Right hindlimb (tissue), 1 donor: ENCODE measurements at places on chromosomes 1 and 21.

DNA sequence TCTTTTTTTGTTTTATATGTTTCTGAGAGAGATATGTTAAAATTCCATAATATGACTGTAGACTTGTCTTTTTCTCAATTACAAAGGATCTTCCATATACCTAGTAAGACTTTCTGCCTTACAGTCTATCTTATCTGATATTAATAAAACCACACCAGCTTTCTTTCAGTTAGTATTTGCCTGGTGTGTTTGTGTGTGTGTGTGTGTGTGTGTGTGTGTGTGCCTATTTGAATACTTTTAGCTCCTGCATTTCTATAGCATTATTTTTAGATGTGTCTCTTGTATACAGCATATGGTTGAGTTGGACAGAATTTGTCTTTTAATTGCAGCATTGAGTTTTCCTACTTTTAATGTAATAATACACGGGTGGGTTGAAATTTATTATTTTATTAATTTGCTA lies 27.5 kb downstream of the ST6GALNAC3 start:
- no peak for DNase-seq

DNA sequence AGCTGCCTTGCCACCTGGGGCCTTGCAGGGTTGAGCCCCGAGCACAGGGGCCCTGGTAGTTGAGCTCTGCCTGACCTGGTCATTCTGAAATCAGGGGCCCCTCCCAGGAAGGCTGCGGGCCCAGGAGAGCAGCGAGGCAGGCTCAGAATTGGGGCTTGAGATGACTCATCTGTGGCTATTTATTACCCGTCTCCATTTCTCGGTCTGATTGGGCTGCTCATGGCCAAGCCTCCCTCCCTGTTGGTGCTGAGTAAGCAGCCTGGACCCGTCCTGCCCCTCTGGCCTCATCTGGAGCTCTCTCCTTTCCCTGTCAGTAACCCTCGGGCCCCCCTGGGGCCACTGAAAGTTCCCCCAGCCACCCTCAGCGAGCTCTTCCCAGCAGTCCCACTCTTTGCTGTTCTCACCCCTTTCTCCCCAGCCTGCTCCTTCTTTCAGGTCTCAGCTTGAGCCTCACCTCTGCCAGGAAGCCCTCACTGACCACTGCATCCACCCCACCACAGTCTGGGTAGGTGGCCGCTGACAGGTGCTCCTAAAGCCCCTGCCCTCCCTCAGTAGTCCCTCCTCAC lies 11.0 kb upstream of the TNFRSF8 start:
- DNase-seq, result peak; percentile 62

GRCh38 chr1:33791251-33791650 lies 72.6 kb upstream of the HMGB4 start:
- DNase-seq, result no peak

DNA sequence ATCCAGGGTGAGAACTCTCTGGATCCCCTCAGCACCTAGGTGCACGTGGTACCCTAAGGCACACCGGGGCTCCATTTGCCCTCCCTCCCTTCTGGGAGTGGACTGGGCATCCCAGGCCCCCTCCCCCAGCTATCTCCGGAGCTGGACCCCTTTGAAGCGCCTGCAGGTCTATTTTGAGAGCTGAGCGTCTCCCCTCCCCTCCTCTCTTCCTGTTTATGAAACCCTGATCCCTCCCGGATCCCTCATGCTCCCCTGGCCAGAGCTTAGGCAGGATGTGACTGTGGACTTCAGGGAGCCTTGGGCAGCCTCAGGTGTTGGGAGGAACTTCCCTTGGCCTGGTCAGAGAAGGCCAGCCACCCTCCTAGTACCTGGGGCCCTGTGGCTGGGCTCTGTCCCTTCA lies 10.2 kb downstream of the RPS6KA1 start:
- DNase-seq, result no peak

DNA sequence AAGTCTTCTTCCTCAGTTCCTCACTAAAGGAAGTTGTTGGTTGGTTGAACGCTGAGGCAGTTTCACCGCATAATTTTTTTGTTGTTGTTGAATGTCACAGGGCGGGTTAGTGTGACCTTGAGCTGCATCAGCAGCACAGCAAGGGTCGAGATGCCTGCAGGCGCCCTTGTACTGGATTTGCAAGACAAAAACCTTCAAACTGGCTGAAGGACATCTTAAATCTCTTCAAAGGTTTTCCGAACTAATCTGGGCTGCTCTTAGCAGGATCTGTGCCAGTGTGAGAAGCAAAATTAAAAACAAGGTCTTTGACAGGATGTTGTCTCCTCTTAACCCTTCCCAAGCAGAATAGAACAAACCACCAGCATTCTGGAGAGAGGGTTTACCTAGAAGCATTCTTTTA lies 59.4 kb downstream of the NRIP1 start:
- no peak for DNase-seq

- DNase-seq, result no peak
Measured at GRCh38 chr1:112393631-112393974, 2.4 kb upstream of the CTTNBP2NL start.

DNA sequence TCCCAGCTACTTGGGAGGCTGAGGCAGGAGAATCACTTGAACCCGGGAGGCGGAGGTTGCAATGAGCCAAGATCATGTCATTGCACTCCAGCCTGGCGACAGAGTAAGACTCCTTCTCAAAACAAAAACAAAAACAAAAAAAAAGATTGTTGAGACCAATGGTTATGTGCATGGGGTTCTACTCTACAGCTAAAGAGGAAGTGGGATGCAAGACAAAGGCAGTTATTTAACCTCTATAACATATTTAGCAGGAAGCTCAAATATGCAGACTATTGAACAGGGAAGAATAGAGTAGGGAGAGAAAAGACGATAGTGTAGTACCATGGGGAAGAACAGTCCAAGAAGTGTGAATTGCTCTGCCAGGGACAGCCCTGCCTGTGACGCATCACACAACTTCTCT lies 227.7 kb downstream of the SMYD3 start:
- no peak for DNase-seq

GRCh38 chr1:197844651-197845050 lies 57.8 kb upstream of the C1orf53 start:
- no peak for DNase-seq

GRCh38 chr1:9746211-9746610 lies 77.6 kb downstream of the CLSTN1 start:
- DNase-seq, result no peak

DNA sequence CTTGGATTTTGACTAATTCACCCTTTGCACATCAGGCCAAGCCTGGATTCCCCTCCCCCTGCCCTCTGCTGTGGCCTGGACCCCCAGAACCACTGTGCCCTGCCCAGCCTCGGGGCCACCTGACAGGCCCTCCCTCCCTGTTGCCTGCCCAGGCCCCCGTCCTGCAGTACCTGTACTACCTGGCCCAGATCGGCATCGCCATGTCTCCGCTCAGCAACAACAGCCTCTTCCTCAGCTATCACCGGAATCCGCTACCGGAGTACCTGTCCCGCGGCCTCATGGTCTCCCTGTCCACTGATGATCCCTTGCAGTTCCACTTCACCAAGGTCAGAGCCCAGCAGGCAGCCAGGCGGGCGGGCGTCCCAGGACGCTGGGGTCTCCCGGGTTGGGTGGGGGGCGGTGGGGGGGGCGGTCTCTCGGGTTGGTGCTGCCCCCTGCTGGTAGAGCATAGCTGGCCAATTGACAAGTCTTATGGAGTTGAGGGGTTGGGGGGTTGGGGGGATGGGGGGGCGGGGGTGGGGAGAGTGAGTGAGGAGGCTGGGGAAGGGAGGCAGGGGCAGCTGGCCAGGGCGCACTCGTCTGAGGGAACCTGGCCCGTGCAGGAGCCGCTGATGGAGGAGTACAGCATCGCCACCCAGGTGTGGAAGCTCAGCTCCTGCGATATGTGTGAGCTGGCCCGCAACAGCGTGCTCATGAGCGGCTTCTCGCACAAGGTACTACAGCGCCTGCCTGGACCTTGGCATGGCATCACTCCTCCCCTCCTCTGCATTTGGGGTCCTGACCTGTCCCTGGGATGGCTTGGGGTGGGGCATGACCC lies 10.7 kb downstream of the AMPD2 start:
- DNase-seq, result no peak

GRCh38 chr1:158112994-158113758 lies 67.5 kb upstream of the CD1D start:
- peak; percentile 62 for DNase-seq

GRCh38 chr1:172826096-172826741 lies 167.3 kb downstream of the FASLG start:
- peak; percentile 29 for DNase-seq

GRCh38 chr1:179029321-179029759 lies 3.6 kb downstream of the FAM20B start:
- DNase-seq, result no peak

DNA sequence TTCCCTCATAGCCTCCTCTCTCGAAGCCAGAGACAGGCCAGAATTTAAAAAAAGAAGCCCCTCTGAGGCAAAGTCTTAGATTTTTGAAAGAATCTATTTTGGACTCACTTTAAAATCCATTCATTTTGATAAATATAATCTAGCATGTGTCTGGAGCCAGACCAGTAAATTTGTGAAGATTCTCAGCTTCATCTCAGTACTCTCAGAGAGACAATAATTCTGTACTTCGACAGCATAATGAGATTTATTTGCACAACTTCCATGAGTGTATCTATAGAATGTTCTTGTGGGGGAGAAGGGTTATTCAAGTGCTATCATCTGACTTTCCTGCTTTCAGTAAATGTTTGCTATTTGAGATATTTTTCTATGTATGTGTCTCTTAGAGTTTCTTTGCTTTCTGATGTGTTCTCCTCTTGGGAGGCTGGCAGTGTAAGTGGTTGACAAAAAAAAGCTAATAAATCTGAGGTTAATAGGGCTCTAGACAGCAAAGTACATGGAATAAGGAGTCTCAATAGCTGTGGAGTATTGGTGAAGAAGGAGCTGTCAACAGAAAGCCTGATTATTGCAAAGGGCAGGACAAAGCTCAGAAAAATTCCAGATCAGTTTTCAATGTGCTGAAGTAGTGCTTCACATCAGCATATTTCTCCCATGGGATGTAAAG lies 223.0 kb downstream of the PTBP2 start:
- DNase-seq, result no peak

GRCh38 chr1:107139833-107140702 lies 771 bp upstream of the NTNG1 start:
- peak; percentile 88 for DNase-seq

- no peak for DNase-seq
Measured at GRCh38 chr1:77056525-77056924, 162.7 kb downstream of the PIGK start.

DNA sequence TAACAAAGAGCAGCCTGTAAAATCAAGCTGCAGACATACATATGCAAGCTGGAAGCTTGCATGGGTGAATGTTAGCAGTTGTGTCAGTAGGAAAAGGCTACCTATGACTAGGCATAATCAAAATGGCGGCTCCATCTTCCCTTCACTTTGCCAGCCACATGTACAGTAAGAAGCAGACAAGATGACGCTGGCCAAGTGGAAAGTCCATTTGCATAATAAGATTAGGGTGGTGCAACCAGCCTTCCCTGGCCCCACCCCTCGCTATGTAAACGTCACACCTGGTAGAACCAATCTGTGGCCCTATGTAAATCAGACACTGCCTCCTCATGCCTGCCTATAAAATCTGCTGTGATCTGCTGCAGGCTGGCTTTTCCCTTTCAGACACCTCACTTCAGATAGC lies 171.9 kb upstream of the USP25 start:
- no peak for DNase-seq

DNA sequence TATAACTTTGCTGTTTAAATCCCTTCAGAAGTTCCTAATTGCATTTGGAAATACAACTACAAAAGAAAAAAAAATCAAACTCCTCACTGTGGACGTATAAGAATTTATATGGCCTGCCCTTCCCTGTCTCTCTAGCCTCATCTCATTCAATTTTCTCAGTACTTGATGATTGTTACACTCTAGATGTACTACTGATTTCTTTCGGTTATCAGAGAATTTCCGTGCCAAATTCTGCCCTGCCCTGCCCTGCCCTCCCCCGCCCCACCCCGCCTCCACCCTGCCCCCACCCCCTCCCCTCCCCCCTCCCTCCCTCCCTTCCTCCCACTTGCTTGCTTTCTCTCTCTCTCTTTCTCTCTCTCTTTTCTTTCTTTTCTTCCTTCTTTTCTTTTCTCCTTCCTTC lies 71.7 kb upstream of the MPC2 start:
- DNase-seq, result no peak

DNA sequence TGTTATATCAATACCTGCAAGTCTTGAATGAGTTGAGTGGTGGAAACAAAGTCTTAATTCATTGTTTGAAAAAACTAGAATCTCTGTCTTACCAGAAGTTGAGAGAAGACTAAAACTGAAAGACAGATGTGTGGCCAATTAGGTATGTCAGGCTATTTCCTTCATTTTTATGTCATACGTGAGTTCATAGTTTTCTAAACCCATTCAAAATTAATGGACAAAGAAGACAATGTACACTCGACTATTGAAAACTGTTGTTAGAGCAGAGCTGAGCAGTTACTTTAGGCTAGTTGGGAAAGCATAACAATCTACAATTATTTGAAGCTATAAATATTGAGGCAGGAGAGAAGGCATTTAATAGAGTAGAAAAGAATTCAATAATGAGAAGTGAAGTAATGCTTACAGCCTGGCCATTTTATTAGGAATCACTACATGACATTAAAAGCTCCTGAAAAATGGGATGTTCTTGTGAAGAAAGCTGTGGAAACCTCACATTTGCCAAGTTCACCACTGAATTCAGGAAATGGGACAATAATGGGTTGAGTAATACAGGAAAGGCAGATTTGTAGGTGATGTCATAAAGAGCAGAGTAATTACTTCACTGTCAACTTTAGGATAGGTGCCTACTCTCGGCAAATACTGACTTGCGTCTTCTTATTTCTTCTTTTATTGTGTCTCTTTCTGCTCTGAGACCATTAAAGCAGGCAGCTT lies 204.4 kb downstream of the PLA2G4A start:
- no peak for DNase-seq

DNA sequence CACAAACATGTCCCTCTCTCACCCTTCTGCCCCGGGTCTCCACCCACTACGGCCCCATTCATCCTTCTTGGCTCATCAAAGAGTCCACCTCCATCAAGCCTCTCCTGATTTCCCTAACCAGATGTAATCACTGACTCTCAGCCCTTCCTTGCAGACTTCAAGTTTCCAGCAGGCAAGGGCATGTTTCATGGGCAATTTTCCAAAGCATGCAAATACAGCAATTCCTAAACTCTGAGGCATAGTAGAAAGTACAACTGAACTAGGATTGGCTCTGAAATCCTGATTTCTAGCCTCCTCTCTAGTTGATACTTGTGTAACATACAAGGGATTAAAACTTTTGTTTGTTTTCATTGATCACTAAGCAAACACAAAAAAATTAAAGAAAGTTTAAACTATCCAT lies 109.1 kb upstream of the GADD45A start:
- no peak for DNase-seq
